Hematopoietic multipotent progenitor cell treated with erythropoietin and hydrocortisone succinate and interleukin-3 and kit ligand, for 4 days (in vitro differentiated cells): ENCODE measurements at places on chromosomes 1 and 21.

- peak; percentile 83 for DNase-seq
Measured at GRCh38 chr1:51627672-51628071, 10.8 kb downstream of the OSBPL9 start.

GRCh38 chr1:69700770-69701169, 133.0 kb downstream of the LRRC7 start:
- peak; percentile 59 for DNase-seq

GRCh38 chr1:109832945-109833344, 69.2 kb upstream of the EPS8L3 start:
- no peak for DNase-seq

DNA sequence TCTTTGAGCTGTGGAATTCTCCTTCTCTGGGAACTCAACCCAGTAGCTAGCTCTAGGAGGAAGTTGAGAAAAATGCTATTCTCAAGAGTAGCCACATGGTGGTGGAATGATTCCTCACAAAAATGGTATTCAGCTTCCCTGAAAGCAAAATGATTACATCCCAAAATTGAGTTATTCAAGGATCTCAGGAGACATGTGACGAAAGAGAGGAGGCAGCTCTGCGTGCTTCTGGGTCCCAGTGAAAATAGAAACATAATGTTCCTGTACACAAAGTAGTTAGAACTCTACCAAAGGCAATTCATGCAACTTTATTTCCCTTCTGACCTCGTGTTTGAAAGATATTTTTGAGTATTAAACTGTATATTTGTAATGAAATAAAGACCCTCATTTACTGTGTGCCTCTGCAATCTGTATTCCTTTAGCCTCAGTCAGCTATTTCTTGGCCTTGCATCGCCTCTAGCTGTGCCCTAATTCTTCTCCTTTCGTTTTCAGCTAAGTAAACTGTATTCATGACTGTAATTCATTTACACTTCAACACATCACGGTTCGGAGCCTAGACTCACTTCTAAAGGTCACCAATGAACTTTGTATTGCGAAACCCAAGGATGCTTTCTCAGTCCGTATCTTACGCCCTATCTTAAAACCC, 167.3 kb downstream of the FASLG start:
- DNase-seq, result peak; percentile 71

- DNase-seq, result no peak
Measured at GRCh38 chr1:57474137-57474750, 50.4 kb upstream of the DAB1 start.

DNA sequence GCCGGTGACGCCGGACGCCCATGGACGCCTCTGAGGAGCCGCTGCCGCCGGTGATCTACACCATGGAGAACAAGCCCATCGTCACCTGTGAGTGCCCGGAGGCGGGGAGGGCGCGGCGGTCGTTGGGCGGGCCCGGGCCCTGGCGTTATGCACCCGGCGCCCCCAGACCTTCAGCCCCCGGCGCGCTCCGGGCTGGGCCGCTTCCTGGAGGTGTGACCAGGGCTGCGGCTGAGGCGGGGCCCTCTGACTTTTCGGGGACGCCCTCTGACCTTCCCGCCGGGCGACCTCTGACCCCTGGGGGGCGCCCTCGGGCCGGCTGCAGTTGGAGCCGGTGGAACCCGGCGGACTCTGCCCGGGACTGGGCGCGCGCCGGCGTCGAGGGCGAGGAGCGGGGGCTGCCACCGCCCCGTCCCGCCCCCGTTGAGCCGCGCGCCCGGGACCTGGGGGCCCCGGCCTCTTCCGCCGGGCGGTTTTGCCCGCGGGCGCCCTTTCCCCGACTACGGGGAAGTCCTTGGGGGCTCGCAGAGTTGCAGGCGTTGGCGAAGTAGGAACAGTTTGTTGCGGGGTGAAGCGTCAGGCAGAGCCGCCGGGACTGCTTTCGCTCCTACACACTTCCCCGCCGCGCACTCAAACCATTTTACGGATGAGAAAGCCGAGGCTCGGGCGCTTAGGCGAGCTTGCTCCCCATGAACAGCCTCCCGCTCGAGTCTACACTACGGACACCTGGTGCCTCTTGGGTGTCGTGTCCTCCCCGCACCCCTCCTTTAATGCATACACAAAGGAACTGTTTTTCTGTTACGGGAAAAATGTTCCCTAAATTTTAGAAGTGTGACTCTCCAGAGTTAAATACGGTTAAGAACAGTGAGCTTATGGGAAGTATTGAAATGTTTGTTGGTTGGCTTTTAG, 618 bp downstream of the TRAPPC10 start:
- DNase-seq, result peak; percentile 94

DNA sequence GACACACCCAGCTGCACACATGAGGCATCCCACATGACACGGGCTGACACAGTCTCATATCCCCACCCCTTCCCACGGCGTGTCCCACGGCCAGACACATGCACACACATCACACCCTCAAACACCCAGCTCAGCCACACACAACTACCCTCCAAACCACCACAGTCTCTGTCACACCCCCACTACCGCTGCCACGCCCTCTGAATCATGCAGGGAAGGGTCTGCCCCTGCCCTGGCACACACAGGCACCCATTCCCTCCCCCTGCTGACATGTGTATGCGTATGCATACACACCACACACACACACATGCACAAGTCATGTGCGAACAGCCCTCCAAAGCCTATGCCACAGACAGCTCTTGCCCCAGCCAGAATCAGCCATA, 22.6 kb downstream of the PODN start:
- no peak for DNase-seq

DNA sequence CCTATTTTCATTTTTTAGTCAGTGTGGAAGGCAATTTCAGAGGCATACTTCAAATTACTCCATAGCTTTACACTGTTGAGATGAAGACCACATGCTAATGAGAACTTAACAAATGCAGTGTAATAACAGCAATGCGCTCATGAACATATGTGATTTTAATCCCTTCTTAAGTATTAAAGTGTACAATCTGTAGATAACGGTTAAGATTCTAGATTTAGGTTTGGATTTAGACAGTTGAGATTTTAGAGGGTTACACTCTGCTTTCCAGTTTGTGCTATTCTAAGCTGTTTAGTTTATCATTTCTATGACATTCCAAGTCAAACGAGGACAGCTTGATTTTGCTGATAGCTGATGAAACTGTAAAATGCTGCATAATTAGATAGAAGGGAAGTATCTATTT, 257.8 kb upstream of the CHRM3 start:
- DNase-seq, result no peak

DNA sequence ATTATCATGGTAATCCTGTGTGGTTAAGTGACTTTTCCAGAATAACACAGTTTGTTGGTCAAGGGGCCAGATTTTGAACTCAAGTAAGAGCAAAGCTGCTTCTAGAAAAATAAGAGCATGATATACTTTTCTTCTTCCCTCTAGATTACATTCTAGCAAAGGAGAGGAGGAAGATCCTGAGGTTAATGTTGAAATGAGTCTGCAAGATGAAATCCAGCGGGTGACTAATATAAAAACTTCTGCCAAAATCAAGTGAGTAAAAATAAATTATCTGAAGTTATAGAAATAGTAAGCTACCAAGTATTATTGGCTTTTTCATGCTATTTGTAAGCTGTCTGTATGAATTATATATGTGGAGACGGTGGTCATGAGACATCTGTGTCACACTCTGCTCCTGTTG, 12.8 kb downstream of the WDR3 start:
- no peak for DNase-seq

DNA sequence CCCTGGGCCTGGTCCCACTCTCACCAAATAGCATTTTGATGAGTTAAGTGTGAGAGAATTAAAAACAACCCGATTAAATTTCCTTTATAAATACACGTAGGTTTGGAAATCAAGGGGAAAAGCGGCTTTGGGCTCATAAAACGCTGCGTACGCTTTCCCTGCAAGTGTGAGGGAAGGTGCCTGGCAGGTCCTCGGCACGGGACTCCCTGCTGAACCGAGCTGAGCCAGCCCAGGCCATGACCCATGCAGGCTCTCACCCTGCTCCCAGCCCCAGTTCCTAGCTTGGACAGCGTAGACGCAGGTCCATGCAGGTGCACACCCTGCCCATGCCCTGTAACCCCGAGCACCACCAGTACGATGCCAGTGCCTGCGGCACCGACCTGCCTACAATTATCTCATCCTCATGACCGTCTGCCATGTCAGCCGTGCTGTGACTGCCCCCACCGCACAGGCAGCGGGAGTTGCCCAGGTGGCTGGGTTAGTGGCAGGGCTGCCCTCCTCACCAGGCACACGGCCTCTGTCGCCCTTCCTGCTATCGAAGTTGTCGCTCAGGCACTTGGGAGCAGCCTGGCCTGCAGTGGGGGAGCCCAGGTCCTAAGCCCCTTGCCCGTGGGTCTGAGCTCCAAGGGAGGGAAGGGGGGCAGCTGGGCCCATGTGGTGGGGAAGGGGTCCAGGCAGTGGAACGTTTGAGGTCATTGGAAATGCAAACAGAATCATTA, 41.0 kb upstream of the ACTRT2 start:
- no peak for DNase-seq

- no peak for DNase-seq
Measured at GRCh38 chr1:8794605-8795004, 22.8 kb downstream of the RERE start.

GRCh38 chr1:39576016-39576657, 453 bp downstream of the PABPC4 start:
- peak; percentile 39 for DNase-seq

- DNase-seq, result no peak
Measured at GRCh38 chr1:241331328-241332036, 25.5 kb downstream of the RGS7 start.

GRCh38 chr1:209884665-209885117, 53.3 kb upstream of the SYT14 start:
- peak; percentile 35 for DNase-seq

DNA sequence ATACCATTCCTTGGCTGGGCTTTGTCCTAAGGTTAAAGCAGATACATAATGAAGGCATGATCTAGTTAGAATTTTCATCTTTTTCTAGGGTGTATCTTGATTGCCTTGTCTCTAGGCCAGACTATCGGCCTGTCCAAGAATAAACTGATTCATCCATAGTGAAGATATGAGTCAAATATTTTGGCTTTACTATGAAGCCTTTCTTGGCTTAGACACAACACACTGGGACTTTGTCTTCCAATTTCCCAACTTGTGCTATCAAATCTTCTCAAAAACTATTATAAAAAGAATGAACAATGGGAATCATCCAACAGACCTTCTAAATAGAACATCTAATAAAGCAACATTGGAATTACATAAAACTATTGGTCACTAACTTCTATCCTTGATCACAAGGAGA, 64.8 kb downstream of the WARS2 start:
- DNase-seq, result no peak

DNA sequence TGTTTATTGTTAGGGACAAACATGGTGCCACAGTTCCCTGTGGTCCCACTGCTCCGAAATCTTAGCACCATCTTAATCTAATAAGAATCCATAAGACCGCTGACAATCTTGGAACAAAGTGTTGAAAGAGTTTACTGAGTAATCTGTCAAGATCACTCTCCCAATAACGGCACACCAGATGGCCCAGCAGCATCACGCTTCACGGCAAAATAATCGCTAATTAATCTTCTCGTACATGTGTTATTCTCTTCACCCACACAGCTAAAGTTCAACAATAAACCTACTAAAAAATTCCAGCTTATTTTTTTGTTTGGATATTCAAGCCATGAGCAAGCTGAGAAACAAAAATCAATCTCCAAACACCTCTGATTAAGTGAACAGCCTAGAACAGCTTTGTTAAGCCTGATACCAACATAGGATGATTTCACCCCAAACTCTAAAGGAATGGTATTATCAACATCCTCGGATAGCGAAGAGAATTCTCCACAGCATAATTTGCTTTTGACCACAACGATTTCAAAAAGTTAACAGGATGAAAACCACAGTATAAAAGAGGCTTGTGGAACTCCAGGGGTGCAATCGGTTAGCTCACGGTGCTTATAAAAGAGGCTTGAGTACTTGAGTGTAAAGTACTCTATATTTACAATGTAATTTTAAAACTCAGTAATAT, 329.9 kb upstream of the GREM2 start:
- DNase-seq, result no peak

GRCh38 chr1:68121536-68121935, 71.1 kb upstream of the DIRAS3 start:
- DNase-seq, result no peak

- peak; percentile 33 for DNase-seq
Measured at GRCh38 chr21:39071623-39072214, 111.5 kb downstream of the PSMG1 start.

DNA sequence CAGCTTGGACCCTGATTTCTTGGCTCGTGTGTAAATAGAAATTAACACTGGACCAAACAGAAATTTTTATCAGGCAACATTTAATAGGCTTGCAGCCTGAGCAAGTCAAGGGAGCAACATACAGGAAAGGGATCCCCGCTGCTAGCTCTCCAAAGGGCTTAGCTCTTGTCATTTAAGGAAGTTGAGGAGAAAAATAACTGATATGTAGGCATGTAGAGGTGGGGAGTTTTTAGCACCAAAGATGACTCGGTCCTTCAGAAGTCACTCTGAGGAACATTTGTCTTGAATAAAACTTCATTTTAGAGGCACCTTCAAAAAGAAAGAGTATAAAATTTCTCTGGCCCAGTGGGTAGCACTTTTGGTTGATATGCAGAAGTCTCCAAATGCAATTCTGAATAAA, 27.1 kb downstream of the GBP2 start:
- peak; percentile 4 for DNase-seq

GRCh38 chr1:27416387-27417111, 24.1 kb downstream of the GPR3 start:
- DNase-seq, result peak; percentile 92

GRCh38 chr1:229753764-229754551, 127.9 kb downstream of the URB2 start:
- DNase-seq, result peak; percentile 97

DNA sequence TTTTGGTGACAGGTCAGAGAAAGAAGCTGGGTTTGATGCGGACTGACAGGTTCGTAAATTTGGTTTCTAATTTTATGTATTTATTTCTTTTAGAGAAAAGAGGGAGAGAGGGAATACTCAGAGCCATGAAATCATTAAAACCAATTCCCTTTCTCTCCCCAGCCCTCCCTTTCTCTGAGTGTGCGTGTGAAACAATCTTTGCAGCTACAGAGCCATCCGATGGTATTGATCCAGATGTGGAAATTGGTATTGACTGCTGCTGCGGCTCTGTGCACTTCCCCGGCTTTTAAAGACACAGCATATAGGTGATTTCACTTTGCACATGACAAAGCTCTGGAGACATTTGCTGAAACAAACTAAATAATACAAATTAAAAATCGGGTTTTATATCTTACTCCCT, 42.4 kb upstream of the PBX1 start:
- no peak for DNase-seq
